ENCODE measurements at places on chromosomes 4 and X.

DNA sequence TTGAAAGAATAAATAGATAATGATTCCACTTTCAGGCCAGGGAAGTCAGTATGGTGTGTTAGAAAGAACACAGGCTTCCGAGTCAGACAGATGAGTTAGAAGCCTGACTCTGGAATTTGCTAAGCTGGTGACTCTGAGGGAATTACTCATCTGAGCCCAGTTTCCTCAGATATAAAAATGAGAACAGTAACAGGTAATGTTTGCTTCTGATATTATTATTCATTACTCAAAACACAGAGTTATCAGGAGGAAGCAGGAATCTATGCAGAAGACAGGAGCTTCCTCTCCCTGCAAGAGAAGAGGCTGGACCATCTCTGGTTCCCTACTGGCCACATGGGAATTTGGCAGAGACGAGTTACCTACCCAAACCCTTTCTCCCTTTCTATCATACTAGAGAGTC is 163.1 kb downstream of the EVC2 start:
- no peak for DNase-seq

DNA sequence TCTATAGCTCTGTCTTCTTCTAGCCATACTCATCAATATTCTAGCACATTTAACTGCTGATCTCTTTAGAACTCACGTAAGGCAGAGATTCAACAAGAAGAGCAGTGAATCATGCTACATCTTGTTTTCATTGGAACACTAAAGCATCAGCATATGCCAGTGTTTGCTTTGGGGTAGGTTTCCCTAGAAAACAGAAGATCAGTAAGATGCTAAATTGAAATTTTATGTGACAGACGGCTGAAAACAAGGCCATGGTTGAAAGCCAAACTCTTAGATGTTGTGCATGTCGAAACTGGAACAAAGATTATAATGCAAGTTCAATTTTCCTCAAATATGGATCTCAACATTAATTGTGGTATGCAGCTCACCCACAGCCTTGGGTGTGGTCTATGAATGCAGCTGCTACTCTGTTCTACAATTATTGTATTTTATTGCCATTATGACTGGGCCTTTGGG is 107.6 kb downstream of the PDLIM5 start:
- DNase-seq: no peak

DNA sequence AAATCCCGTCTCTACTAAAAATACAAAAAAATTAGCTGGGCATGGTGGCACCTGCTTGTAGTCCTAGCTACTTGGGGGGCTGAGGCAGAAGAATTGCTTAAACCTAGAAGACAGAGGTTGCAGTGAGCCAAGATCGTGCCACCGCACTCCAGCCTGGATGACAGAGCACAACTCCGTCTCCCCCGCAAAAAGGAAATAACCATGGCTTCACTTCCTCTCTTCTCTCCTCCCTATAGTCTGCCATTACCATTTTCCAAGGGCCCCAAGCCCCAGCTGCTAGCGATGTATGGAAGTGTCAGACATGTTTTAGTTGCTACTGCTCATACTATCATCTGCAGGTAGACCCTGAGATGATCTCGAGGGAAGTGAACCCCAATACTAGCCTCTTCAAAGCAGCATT is 177.3 kb upstream of the FAM9B start:
- no peak for DNase-seq

GRCh38 chr4:53706422-53707032 is 115.2 kb upstream of the LNX1 start:
- DNase-seq: peak; percentile 9

- no peak for DNase-seq
These were observed 845.8 kb downstream of the TECRL start for GRCh38 chr4:63563288-63564014.

DNA sequence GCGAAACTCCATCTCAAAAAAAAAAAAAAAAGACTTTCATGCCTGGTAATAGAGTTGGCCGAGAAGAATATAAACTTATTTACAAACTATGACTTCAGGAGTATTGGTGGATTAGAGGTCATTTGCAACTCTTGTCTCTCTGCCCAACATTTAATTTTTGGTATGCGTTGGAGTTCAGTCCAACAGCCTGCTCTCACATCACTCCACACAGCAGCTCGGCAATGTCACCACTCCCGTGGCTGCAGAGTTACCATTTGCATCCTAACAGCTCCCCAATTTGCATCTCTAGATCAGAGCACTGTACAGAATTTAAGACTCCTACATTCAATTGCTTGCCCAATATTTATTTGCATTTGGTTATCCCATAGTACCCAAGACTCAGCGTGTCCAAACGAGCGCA is 40.9 kb upstream of the AP1AR start:
- no peak for DNase-seq

- DNase-seq: no peak
These were observed 14.7 kb upstream of the GSX2 start for GRCh38 chr4:54085284-54085683.

DNA sequence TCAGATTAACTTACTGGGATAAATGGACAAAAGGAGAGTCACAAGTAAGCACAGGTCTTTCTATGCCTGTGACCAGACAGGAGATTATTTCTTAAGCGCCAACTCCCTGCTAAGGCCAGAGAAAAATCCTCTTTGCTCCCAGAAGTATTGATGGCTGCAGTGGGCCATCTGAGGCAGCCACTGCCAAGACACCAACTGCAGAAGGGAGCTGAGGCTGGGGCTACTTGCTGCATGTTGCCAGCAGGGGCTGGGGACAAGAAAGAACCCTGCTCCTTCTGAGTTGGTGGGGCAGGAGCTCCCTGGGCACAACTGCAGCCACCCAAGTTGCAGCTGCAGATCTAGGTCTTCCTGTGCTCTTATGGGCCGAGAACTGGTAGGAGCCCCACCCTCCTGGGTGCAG is 1075.3 kb downstream of the PCDH18 start:
- no peak for DNase-seq

GRCh38 chr4:78040431-78040830 is 16.7 kb upstream of the FRAS1 start:
- no peak for DNase-seq

- DNase-seq: no peak
These were observed 190.5 kb downstream of the DTHD1 start for GRCh38 chr4:36471903-36472302.

- no peak for DNase-seq
These were observed 12.2 kb downstream of the GK2 start for GRCh38 chr4:79395841-79396240.

- DNase-seq: no peak
These were observed 1.6 kb downstream of the SLITRK4 start for GRCh38 chrX:143634309-143634662.

- peak; percentile 50 for DNase-seq
These were observed 3.7 kb upstream of the BEX4 start for GRCh38 chrX:103211012-103211715.

DNA sequence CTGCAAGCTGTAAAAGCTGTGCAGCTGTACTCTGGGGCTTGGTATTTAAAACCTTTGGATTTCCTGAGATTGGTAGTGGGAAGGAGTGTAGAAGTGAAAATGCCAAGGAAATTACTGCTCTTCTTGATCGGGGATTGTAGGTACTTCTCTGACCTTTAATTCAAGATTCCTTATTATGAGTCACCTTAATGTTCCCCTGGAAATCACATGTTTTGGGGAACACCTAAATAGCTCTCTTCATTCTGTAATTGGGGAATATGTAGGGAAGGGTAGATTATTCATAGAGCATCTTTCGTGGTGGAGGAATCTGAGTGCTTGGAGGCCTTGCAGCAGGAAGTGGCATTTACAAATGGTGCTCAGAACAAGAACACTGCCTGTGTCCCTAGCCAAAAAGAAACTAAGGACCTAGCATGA is 137.8 kb downstream of the UCHL1 start:
- no peak for DNase-seq

DNA sequence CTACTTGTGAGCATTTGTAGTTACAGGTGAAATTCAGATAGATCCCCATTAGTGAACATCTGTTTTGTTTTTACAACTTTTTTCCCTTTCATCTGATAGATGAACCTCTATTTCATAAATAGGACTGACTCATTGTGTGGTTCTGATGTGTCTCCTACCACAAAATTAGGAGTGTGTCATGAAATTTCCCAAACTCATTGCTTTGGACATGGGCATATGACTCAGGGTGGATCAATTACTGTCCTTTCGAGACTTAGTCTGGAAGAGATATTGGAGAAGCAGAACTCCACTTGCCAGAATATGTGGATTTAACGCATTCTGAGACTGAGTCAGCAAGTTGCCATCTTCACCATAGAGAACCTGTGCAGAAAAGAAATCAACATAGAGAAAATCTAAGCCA is 53.5 kb upstream of the PCDH10 start:
- DNase-seq: no peak

DNA sequence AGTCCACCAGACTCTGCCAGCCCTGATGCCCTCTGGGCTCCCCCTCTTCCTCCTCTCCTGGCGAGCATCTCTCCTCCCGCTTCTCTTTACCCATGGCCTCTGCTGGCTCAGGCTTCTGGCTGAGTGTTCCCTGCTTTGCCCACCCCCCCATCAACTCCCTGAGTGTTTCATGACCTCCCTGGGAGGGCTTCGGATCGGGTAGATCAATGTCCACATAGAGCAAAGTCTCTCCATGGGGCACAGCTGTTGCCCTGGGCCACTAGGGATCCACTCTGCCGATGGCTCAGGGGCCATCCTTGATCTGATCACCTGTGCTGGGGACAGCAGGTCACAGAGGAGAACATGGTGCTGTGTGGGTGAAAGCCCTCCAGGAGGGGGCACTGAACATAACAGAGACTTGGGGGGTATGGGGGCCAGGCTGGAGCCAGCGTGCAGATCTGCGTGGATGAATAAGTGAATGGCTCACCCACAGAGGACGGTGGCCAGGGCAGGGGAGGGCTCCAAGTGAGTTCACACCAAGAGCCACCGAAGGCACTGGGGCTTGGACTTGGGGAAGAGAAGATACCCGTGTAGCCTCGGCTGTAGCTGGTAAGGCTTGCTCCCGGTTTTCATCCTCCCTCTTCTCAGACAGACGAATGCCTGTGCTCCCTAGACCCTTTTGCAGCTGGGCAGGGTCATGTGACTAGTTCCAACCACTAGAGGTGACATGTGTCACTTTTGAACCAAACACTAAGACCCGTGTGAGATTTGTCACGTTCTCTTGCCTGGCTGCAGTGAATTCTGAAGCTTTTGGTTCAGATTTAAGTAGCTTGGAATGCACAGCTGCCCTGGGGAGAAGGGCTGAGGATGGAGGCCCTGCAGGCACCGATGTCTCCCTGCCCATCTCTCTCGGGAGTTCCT is 23.2 kb upstream of the AFAP1 start:
- no peak for DNase-seq

DNA sequence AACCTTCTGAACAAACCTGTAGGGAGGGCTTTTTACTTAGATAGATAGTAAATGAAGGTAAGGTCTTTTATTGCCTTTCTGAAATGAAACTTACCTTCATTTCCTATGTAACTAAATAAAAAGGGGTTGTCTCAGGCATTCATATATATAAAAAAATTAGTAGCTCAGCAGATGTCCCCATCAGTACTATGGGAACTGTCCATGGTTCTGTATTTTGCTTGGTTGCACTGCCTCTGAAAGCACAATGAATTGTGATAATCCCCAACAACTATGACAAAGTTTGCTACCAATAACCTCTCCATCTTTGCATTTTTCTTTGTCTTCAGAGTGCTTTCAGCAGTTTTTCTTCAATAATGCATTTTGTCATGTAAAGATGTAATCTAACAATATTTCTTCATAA is 222.4 kb downstream of the SLIT2 start:
- no peak for DNase-seq

GRCh38 chr4:144967161-144967560 is 130.8 kb downstream of the ANAPC10 start:
- DNase-seq: peak; percentile 3

DNA sequence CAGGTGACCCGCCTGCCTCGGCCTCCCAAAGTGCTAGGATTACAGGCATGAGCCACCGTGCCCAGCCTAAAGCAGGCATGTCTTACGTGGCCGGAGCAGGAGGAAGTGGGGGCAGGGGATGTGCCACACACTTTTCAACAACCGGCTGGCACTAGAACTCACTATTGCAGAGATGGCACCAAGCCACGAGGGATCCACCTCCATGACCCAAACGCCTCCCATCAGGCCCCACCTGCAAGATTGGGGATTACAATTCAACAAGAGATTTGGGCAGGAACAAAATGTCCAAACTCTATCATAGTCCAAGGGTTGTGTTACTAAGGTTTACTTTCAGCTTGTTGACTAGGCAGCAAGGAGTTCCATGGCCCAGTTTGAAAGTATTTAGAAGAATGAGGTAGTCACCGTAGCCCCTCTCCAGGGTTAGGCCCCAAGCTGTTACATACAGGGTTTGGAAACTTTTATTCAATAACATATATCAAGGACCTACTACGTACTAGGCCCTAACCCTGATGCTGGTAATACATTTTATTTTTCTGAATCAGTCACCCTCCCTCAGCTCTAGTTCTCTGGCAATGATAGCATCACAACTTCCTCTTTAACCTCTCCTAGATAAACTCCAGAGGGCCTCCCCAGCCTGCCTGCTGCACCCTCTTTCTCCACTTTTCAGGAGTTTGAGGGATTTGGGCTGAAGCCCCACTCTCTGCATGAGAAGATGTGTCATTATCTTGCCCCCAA is 18.0 kb upstream of the TBC1D14 start:
- peak; percentile 26 for DNase-seq

DNA sequence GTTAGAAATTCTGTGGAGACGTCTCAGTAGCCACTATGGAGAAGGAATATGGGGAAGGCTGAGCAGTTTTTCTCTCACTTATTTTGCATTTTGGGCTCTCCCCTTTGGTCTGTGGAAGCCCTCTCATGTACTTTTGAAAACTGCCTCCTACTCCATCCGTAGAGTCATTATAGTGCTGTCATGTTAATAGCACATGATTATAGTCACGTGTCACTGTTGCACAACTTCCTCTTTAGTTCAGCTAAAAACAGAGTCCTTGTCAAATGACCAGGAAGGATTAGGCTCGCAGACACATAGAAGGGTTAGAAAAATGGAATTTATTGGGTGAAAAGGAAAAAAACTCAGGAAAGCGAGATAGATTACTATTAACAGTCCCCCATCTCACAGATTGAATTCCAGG is 258.2 kb upstream of the CXorf51A start:
- DNase-seq: no peak

- DNase-seq: no peak
These were observed 40.8 kb upstream of the HS6ST2 start for GRCh38 chrX:132999209-132999608.

GRCh38 chrX:94455782-94456181 is 781.8 kb downstream of the FAM133A start:
- DNase-seq: no peak

- no peak for DNase-seq
These were observed 31.6 kb upstream of the ABCG2 start for GRCh38 chr4:88189881-88190585.

DNA sequence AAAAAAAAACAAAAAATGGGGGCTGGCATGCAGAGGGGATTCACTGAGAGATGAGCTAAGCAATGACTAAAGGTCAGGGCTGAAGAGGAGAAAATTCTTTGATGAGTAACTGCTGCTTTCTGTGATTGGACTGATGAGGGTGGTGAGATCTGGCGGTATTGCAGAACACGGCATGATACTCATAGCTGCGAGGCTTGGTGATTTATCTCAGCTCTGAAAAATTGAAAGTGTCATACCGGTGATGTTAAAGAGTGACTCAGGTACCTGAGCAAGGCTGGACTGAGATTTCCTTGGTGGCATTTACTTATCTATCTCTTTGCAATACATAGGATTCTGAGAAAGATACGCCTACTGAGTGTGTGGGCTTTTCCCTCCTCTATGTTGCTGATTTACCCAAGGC is 204.1 kb upstream of the DDX53 start:
- no peak for DNase-seq

All from activated CD4-positive, alpha-beta T cell treated with anti-CD3 and anti-CD28 coated beads, Interleukin-10, Interleukin-2, amounts not matched to agents 100 ng/mL and 50 ng/mL, durations not matched to agents 16 hours and 8 hours (primary cell).